ENCODE measurements at places on chromosomes 2 and 18.

GRCh38 chr2:190178066-190178722, 115.7 kb upstream of the MSTN start:
- no peak for DNase-seq

- no peak for DNase-seq
Measured at GRCh38 chr2:54579682-54580620, 123.8 kb downstream of the SPTBN1 start.

GRCh38 chr2:39550701-39551285, 113.7 kb upstream of the MAP4K3 start:
- no peak for DNase-seq

DNA sequence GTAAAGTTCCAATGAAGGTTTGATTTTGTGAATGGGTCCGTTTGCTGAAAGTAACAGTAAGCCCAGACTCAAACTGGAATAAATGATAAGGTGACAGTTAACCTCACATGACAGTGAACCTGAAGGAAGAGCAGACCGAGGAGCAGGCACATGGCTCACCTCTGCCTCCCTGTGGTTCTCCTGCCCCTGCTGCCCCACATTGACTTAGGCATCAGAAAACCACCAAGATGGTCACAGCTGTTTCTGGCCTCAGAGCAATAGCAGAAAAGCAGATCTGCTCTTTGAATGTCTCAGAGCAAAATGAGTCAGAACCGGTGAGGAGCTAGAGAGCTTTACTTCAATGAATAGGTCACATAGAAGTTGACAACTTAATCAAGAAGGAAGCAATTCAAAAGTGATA, 487.6 kb downstream of the METTL4 start:
- DNase-seq = no peak
